ENCODE measurements at places on chromosomes 16 and 17.

DNA sequence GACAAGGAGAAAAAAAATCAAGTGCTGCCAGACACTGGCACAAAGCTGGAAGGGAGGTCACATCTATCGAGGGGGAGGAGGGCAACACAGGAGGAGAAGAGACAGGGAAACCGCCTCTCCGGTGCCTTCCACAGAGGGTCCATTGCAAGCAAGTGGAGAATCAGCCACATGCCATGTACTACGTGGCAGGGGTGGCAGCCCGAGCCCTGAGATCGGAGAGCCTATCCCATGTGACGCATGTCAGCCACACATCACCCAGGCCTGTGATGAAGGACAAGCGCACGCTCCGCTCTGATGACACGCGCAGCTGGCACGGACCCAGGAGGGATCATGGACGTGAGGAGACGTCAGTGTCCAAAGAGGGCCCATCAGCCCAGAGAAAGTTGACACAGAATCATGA lies 30.1 kb downstream of the ADCY9 start:
- peaks cover 16% of the 10 kb centered on the region for H3K27me3 ChIP-seq
- H3K36me3 ChIP-seq: no peaks in the 10 kb centered on the region
- peaks cover 15% of the 10 kb centered on the region for H3K4me1 ChIP-seq
- H3K27ac ChIP-seq: no peak overlapping the region
- no peak overlapping the region for H3K4me3 ChIP-seq
- no peak for DNase-seq

GRCh38 chr17:79407385-79407784 lies 203.5 kb downstream of the RBFOX3 start:
- peaks cover 12% of the 10 kb centered on the region for H3K27me3 ChIP-seq
- no peaks in the 10 kb centered on the region for H3K4me1 ChIP-seq
- DNase-seq: no peak
- H3K27ac ChIP-seq: no peak overlapping the region
- H3K36me3 ChIP-seq: no peaks in the 10 kb centered on the region

DNA sequence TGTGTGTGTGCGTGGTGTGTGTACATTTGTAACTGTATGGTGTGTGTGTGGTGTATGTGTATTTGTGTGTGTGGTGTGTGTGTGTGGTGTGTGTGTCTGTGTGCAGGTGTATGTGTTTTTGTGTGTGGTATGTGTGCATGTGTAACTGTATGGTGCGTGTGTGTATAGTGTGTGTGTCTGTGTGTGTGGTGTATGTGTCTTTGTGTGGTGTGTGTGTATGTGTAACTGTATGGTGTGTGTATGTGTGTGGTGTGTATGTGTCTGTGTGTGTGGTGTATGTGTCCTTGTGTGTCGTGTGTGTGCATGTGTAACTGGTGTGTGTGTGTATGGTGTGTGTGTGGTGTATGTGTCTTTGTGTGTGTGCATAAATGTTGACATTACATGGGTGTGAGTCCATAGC lies 163.7 kb upstream of the PLCG2 start:
- no peak overlapping the region for H3K27ac ChIP-seq
- H3K4me1 ChIP-seq: peaks cover 7% of the 10 kb centered on the region
- H3K4me3 ChIP-seq: no peak overlapping the region
- peaks cover 27% of the 10 kb centered on the region for H3K36me3 ChIP-seq
- H3K27me3 ChIP-seq: no peaks in the 10 kb centered on the region

DNA sequence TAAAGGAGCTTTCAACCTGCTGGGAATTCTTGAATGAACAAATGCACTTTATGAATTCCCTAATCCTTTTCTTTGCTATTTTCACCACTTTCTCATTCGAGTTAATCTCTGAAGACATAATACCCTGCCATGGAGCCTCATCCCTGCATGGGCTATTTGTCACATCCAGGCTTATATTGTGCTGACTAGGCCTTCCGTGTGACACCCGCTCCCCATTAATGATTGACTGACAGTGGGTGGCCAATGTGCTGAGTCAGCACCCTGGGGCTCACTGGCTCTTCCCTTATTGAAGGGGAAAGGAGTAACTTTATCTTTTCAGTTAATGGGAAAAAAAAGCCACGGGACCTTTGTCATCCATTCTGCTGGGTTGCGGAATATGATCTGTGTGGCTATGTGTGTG lies 1024.8 kb upstream of the EEF2KMT start:
- H3K27me3 ChIP-seq: no peaks in the 10 kb centered on the region
- no peaks in the 10 kb centered on the region for H3K36me3 ChIP-seq
- no peak for DNase-seq

- no peak overlapping the region for H3K27ac ChIP-seq
- H3K27me3 ChIP-seq: peaks cover 30% of the 10 kb centered on the region
- H3K36me3 ChIP-seq: no peaks in the 10 kb centered on the region
- no peak overlapping the region for H3K4me3 ChIP-seq
- no peaks in the 10 kb centered on the region for H3K4me1 ChIP-seq
These were observed 3.8 kb downstream of the EMP2 start for GRCh38 chr16:10576390-10577304.
